Calu3 (cell line): ENCODE measurements at places on chromosomes 7 and 10.

DNA sequence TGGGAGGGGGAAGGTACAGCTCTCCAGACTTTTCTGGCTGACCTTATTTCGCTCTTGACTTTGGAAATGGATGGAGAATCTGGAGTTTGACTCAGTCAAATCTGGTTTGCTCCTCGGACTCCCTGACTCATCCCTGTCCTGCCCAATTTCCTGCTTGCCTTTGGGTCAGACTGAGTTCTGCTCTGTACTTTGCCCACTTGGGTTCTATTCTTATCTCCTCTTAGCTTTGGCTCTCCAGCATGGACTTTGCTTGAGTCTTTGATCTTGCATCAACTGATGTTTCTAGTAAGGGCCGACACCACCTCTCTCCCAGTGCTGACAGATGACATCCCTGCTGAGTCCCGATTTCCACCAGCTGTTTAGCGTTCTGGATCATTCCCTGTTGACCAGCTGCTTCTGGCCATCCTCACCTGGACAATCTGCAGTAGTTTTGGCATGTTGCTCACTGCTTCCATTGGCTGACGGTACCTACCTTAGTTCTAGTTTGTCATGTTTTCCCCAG, 335.3 kb downstream of the SUGCT start:
- no peak for DNase-seq

GRCh38 chr10:24603333-24603732, 120.4 kb downstream of the ARHGAP21 start:
- no peak for DNase-seq

DNA sequence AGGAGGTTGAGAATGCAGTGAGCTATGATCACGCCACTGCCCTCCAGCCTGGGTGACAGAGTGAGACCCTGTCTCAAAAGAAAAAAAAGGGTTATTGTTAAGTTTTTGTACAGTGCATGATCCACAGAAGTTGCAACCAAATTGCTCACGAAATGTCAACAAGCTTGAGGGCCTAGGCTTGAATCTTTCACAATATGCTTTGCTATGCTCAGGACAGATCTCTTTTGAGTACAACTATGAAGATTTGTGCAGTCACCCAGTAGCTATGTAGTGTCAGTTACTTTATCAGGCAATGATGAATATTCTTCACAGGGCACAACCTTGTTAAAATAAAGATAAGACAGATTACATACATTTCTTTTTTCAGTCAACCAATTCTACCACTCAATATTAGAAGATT, 109.2 kb downstream of the PRTFDC1 start:
- no peak for DNase-seq

DNA sequence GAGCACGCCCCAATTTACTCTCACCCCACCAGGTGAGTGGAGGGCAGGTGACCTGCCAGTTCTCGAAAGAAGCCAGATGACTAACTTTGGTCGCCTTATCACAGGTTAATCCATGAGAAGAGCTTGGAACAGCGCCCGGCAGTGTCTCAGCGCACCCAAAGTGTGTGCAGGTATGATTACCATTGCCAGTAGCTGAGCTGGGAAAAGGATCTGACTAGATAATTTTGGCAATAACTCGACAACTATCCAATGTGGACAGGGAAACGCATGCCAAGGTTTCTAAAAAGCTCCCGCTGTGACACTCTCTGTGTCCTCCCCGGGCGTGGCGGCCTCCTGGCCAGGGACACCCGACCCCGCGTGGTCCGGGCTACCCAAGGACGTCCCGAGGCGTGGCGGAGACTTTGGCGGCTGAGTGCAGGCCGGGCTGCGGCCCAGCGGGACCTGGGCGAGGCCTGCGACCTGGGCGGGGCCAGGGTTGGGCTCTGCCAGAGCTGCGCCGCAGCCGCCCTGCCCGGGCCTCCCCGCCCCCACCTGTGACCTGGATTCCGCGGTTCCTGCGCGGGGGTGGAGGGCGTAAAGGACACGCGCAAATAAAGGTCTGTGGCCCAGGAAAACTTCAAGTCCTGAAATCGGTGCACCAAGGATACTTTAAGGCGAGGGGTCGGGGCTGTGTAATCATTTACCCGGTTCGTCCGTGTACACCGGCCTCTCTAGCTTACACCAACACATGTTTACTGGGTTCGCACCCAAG, 13.7 kb upstream of the WAPL start:
- DNase-seq: peak; percentile 68

- DNase-seq: no peak
Observed at GRCh38 chr7:114851406-114852061, 70.4 kb upstream of the MDFIC start.

GRCh38 chr10:84177541-84178141, 4.0 kb downstream of the GPR15LG start:
- no peak for DNase-seq

GRCh38 chr7:12554351-12554750, 16.2 kb upstream of the SCIN start:
- no peak for DNase-seq

GRCh38 chr7:75889223-75889825, 10.5 kb downstream of the RHBDD2 start:
- DNase-seq: no peak

- DNase-seq: no peak
Observed at GRCh38 chr7:116408166-116408565, 91.4 kb upstream of the CAV2 start.

DNA sequence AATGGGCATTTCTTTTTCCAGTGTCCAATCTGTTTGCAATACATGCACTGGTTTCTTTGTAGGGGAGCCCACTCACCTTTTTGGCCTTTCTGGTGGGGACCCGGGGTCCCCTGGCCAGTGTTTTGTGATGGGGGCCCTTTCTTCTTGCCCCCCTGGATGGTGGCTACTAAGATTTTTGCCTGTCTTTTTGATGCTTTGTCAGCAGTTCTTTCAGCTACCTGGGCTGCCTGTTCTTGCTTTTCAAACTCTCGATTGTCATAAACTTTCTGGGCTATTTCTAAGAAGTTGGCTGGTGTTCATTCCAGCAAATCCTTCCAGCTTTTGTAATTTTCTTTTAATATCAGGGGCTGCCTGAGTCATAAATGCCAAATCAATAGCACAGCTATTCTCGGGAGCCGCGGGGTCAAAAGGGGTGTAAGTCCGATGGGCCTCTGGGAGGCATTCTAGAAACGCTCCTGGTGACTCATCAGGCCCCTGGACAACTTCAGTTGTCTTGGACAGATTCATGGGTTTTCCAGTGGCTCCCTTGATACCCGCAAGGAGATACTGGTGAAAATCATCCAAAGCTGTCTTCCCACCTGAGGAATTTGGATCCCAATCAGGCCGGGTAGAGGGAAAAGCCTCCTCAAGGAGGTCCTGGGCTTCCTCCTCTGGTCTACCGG, 79.0 kb downstream of the PRR15 start:
- peak; percentile 66 for DNase-seq

- no peak for DNase-seq
Observed at GRCh38 chr10:109934958-109935793, 11.9 kb upstream of the XPNPEP1 start.

GRCh38 chr7:75711656-75712514, 26.9 kb downstream of the HIP1 start:
- no peak for DNase-seq

- DNase-seq: no peak
Observed at GRCh38 chr7:80632819-80633218, 5.6 kb upstream of the CD36 start.

DNA sequence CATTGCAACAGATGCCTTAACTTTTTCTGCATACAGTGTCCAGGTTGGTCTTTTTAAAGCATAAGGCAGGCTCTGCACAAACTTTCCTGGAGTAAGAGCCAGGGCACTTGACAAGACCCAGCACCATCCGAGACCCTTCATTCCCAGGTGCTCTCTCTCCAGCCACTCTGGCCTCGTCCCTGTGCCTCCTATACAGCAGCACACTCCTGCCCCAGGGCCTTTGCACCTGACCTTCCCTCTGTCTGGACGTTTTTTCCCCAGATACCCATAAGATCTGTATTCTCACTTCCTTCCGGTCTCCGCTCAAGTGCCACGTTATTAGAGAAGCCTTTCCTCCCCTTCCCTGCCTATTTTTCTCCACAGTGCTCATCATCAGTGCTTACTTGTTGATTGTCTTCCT, 25.6 kb downstream of the PYROXD2 start:
- DNase-seq: no peak

GRCh38 chr7:147556317-147556716, 1034.2 kb upstream of the C7orf33 start:
- DNase-seq: no peak

- no peak for DNase-seq
Observed at GRCh38 chr7:150975536-150976319, 2.4 kb downstream of the KCNH2 start.

GRCh38 chr10:30080161-30080560, 20.8 kb upstream of the JCAD start:
- no peak for DNase-seq

GRCh38 chr10:69537449-69537848, 35.8 kb downstream of the NEUROG3 start:
- DNase-seq: no peak

GRCh38 chr10:24952143-24952706, at the start of gene PRTFDC1:
Gene PRTFDC1 (minus strand): TSS chr10:24952606. CDS start chr10:24952575, 31 bp downstream.
- DNase-seq: peak; percentile 58

DNA sequence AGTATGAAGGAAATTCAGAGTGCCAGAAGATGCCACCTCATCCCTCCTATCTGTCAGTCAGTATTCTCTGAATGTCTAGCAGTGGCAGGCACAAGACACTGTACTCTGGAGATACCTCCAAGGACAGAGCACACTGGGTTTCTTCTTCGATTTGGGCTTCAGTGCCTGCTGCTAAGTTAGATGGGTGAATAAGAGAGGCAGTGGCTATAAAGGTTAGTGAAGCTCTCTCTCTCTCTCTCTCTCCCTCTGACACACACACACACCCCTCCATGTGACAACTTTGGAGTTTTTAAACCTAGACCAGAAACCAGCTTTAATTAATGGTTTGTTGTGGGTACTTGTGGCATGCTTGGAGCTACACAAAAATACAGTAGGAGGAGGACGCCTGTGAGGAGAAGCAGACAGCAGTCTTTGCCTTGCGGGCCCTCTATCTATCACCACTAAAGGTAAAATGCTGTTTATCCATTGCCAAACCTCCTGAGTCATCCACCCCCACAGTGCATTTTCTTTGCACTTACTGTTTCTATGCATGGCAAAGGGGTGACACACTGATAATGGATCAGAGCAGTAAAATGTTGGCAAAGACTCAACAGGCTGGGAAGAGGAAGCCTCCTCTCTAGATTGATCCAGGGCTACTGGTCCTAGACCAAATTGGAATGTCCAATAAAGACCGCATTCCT, 102.5 kb downstream of the TRIL start:
- peak; percentile 85 for DNase-seq

GRCh38 chr10:70055550-70055949, 2.9 kb downstream of the MACROH2A2 start:
- no peak for DNase-seq

DNA sequence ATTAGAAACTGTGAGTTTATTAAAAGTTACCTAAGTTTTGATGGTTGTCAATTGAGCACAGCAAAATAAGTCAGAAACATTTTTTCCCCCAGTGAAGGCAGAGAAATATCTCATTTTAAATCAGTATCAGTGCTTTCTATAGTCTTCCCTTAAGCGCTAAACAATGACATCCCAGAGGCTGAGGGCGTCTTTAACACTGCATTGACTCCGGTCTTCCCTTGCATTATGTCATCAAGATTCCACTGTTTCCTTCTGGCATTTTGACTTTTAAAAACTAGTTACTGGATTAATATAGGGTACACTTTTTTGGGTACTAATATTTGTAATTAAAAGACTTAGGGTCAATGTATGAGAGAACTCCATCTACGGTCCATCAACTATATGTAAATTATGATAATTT, 3.9 kb downstream of the GLUD1 start:
- DNase-seq: no peak

GRCh38 chr7:30566596-30566995, 28.1 kb upstream of the GARS1 start:
- DNase-seq: no peak

- no peak for DNase-seq
Observed at GRCh38 chr10:103932971-103933370, 15.0 kb upstream of the STN1 start.

- DNase-seq: no peak
Observed at GRCh38 chr10:28592953-28593352, 60.0 kb downstream of the WAC start.
